ENCODE measurements at places on chromosomes 12 and 14.

- DNase-seq, result no peak
These were observed 481.6 kb downstream of the DIO2 start for GRCh38 chr14:79729731-79730130.

GRCh38 chr14:75879031-75879430, 102.8 kb downstream of the TGFB3 start:
- DNase-seq, result no peak

DNA sequence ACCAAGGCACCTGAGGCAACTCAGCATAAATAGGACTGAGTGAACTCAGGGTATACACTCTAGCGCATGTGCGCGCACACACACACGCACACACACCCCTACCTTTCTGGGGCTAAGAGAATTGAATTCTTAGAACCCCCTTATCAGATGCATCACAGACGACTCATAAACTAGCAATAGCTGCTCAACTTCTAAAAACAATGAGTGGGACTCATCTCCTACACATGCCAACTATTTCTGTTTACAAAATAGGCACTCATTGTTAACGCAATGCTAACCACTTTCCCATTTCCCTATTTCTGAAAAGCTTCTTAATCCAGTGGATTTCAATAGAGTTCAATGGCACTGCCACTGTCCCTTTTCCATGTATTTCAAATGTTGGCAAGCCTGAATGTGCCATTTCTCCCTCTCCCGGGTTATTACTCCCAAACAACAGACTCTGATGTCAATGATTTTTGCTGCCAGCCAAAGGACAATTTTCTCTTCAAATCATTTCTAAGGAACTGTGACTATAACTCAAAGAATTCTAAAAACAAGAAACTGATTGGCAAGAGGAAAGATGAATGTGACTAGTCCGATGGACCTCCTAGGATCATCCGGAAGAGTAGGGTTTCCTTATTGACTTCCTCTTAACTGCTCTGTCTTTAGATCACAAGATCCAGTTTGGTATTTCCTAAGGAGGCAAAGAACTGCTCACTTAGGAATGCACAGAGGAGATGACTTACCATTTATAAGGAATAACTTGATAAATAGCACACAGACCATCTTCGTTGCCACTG, 48.8 kb downstream of the SLC38A1 start:
- no peak for DNase-seq

DNA sequence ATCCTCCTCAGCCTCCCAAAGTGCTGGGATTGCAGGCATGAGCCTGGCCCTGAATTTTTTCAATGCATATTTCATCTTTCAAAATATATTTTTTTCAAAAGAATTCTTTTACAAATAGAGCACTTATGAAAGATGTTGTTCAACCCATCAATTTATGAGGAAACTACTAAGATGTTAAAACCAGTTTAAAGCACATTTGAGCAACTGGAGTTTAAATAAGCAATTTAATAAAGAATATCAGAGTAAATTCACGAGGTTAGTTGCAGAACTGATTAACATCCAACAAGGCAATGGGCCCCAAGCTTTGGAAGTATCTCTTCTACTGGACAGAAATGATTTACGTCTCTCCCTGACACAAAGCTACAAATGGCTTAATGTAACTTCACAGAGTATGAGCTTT, 23.3 kb downstream of the GLT1D1 start:
- DNase-seq, result no peak

DNA sequence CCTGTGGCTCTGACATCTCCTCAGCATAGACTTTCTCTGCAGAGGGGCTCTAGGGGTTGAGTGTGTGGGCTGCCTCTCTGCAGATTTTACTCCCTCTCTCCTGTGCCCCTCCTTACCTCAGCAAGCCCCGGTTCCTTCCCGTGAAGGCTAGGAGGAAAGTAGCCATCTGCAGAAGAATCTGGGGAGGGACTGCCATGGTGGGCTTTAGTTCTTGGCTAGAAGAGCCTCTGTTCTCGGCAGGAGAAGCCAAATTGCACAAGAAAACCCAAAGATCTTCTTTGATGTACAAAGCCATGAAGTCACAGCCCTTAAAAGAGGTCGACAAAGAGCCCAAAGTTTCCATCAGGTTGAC, 23.5 kb downstream of the CKAP4 start:
- no peak for DNase-seq

DNA sequence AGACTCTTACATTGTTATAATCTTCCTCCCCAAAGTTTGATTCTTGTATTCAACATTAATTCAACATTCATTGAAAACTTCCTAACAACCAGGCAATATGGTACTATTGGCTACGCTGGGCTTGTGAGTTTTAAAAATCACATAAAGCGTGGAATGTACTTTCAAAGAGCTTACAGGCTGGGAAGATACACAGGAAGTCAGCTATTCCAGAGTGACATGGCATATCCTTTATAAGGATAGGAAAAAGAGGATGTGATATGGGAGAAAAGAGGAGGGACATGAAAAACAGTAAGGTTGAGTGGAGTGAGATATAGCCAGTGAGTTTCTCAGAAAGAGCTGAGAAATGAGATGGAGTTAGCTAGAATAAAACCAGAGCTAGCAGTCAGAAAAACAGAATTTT, 103.6 kb upstream of the ATF7IP start:
- no peak for DNase-seq

GRCh38 chr12:131642101-131642540, 68.8 kb upstream of the SFSWAP start:
- no peak for DNase-seq

- DNase-seq, result no peak
These were observed 90.2 kb downstream of the KDM2B start for GRCh38 chr12:121490401-121491281.

DNA sequence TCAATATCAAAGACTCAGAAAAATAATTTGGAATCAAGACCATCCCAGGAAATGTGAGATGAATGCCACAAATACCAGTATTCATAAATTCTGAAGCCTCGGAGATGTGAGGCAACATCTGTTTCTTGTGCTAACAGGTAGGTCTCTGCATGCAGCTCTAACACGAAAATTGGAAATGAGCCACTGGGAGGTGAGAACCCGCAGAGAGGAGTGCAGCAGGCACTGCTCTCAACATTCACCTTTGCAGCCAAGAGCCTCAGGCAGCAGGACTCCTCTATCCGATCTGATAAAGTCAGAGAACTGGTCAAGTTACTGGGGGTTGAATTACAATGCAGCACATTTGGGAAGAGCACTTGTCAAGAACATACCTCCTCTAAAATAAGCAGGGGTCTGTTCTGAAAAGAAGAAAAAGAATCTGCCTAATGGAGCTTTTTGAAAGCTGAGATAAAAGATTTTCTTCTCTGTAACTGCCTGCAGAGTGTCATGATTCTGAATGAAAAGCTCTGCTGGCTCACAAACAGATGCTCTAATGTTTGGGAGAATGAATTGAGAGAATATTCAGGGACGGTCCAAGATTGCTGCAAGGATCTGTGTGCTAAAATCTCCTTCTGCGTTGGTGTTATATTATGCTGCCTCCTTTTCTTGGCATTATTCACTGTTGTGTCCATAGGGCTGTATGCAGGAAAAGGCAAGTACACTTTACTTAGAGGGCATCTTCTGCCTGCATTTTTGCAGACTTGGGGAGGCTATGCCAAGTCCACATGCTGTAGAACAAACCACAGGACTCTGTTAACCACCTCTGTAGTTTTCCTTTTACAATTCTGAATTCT, 209.6 kb upstream of the KRR1 start:
- DNase-seq, result no peak

DNA sequence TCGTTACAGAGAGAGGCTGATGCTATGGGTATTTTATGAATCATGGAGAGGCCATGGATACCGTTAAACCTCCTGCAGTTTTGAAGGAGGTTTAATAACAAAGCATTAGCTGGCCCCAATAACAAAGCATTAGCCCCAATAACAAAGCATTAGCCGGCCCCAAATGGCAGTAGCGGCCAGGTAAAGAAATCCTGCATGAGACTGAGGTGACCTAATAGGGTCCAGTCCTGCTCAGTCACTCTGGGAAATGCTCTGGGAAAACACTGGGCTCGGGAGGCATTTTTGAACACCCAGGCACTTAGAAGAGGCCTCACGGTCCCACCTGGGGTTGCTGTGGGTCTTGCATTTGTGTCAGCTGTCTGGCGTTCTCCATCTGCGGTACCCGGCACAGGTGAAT, 776 bp upstream of the RIN3 start:
- no peak for DNase-seq

DNA sequence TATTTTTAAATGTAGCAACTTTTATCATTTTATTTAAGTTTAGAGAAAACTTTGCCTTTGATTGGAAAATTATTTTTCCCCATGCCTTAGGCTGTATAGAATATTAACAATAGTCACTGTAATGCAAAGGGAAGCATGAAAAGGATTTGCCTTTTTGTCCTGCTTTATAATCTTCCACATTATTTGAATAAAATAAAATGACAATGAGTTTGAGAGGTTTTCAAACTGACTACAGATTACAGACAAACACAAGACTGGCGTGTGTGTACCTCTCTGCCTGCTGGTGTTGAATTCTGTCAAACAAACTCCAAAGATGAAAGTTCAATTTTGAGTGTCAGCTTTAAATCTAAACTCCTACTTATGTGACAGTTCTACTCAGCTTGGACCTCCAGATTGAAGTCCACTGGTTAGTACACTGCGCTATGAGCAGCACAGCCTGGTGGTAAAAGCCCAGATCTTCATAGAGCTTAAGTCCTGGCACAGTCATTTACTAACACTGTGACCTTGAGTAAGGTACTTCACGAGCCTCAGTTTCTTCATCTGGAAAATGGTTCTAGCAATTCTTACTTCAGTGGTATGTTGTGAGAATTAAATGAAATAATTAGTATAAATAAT, 98.3 kb upstream of the CPNE8 start:
- no peak for DNase-seq

DNA sequence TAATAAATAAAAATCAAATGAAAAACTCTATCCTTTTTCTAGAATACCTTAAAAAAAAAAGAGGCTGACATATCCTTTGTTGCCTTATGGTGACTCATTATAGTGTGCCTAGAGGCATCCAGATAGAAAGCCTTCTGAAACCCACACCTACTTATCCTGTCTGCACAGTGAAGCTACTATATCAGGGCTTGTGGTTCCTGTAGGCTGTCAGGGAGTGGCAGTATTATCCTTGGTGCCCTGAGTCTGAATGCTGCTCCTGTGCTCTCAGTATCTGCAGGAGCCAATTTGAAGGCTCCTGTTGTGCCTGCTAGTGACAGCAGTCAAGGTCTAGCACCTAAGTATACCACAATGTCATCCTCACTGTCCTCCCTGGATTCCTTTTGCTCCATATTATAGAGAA, 168.4 kb upstream of the AVPR1A start:
- no peak for DNase-seq

DNA sequence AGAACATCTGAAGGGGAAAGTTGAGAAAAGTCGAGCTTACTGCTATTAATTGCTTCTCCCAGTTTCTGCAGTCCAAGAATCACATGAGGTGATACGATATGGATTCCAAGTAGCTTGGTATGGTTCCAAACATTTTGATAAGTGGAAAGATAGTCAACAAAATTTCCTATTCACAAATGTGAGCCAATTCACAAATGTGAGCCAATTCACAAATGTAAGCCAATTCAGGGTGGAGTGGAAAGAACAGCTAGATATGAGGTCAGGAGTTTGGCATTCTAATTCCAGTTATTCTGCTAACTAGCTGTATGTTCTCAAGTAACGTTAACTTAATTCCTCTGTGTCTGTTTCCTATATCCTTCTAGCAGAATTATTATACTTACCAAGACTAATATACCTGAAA, 37.6 kb upstream of the DHRS4 start:
- no peak for DNase-seq

DNA sequence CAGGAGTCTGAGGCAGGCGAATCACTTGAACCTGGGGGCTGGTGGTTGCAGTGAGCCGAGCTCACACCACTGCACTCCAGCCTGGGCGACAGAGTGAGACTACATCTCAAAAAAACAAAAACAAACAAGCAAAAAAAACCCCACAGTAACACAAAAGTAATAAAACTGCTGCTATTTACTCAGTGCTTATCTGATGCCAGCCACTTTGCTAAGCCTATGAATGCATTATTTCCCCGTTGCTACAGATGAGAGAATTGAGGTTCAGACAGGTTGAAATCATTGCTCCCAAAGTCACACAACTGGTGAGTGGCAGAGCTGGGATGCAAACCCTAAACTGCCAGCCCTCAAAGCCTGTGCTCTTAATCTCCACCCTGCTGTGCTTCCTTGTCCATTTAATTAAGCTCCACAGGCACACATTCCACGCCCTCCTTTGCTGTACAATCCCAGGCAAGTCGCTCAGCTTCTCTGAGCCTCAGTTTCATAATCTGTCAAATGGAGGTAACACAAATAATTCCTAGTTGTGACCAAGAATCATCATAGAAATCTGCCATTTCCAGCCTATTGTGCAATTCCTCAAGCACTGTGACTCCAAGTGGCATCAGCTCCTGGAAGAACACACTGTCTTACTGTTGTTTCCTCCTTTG, 5.7 kb upstream of the OAS3 start:
- DNase-seq, result no peak

DNA sequence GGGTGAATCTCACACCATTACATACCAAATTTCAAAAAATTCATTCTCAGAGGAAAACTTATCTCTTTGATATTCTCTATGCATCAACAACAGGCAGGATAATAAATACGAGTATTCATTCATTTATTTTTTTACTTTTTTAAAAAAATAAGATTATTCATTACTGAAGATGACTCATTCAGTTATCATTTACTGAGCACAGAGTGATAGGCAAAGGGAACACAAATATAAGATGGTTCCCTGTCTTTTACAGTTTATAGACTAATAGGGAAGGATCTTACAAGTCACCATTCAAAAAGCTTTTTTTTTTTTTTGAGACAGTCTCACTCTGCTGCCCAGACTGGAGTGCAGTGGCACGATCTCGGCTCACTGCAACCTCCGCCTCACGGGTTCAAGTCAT, 5.0 kb upstream of the PABPN1 start:
- no peak for DNase-seq

- no peak for DNase-seq
These were observed 646 bp upstream of the DNAJC22 start for GRCh38 chr12:49345825-49346658.

DNA sequence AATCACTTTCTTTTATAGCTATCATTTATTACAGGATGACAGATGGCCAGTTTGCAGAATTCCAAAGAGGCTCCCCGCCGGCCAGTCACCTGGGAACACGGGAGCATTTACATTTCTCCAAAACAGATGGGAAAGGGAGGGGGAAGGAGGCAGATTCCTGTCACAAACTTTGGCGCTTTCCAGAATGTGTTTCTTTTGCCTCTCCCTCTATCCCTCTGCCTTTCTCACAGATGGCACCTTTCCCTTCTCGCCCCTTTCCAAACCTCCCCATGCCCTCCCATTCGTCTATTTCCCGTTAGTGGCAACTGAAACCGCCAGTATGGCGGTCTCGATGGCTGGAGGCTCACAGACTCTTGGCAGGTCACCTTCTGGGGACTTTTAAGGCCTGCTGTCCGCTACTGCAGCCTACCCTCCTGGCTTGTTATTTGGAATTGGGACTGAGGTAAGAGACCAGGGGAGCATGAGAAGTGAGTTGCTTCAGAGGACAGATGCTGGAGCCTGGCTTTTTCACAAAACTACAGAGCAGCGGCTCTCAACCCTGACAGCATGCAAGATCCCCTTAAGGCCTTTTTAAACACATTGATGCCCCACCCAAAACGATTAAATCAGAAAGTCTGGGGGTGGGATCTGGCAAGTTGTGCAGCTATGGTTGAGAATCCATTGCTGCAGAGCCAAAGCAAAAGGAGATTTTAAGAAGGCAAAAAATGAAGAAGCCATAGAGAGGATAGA, 161.5 kb upstream of the VASH1 start:
- DNase-seq, result no peak
